Activated T-cell treated with anti-CD3 and anti-CD28 coated beads, Interleukin-2, amount 50 U/mL, for 48 hours (primary cell): ENCODE measurements at places on chromosomes 16 and 17.
A peak's percentile ranks its signal among the peaks of the same experiment; 100 is the strongest.

DNA sequence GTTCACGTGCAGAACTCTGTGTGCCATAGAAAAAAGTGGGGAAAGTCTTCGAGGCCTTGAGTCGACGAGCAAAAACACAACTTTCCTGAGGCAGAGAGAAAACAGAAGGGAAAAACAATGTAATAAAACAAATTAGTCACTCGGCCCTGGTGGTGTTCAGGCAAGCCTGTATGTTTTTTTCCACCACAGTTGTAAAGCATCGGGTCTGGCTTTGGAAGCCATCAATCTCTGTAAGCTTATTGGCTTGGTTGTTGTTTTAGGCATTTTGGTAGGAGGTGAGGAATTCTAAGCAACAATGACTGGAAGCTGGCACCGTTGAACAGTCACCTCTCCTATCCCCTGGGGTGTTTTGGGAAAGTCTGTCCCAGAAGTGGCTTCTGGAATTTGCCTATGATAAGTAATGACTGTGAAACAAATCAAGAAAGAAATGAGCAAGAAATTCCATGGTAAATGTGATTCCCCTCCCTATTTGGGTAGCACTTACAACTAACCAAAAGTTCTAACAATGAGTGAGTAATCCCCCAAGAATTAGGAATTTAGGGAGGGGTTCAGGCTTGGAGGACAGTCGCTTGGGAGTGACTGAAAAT is 2.8 kb downstream of the CDH13 start:
- DNase-seq, result no peak

DNA sequence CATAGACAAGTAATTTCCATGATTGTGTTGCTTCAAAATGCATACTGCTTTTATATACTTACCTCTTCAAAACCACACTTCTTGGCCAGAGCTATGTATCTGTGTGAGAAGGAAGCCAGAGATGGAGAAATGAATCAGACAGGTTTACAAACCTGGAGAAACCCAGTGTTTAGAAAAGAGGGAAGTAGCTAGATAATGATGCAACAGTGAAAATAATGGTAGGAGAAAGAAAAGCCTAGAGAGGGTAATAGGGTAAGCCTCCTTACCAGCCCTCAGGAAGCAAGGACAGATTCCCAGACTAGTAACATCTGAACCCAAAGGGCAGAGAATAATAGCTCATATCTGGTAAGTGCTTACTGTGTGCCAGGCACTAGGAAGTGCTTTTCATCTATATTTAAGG is 250.3 kb upstream of the CDH11 start:
- no peak for DNase-seq

DNA sequence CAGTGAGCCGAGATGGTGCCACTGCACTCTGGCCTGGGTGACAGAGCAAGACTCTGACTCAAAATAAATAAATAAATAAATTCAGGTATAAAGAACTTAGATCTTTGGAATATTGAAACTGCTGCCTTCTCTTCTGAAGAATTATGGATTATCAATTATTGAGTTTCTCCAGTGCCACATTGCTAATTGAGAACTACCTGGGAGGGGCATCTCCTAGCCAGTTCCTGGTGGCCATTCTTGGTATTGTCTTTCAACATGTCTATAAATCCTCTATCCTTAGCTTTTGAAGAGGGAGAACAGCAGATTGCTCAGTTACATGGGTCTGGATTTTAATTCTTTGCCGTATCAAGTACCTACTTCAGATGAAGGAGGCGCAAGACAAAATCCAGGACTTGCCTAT is 29.2 kb downstream of the CALCOCO2 start:
- DNase-seq, result no peak

DNA sequence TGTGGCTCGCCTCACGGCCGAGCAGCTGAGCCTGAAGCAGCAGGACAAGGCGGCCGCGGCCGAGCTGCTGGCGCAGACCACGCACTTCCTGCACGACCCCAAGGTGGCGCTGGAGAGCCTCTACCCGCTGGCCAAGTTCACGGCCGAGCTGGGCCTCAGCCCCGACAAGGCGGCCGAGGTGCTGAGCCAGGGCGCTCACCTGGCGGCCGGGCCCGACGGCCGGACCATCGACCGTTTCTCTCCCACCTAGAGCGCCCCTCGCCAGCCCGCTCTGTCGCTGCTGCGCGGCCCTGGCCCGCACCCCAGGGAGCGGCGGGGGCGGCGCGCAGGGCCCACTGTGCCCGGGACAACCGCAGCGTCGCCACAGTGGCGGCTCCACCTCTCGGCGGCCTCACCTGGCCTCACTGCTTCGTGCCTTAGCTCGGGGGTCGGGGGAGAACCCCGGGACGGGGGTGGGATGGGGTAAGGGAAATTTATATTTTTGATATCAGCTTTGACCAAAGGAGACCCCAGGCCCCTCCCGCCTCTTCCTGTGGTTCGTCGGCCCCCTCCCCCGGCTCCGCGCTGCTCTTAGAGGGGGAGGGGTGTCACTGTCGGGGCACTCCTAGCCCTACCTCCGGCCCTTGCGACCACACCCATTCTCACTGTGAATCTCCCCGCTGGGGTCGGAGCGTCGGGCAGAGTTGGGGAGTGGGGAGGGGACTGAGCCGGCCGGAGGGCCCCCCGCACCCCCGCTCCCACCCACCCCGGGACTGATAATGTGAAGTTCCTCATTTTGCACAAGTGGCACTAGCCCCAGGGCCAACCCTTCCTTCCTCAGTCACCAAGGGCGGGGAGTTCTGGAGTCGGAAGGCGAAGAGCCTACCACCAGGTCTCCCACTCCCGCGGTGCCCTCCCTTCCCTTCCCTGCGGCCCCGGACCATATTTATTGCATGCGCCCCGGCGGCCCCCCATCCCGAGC is 4.0 kb downstream of the HIC1 start:
- peak; percentile 86 for DNase-seq

- DNase-seq, result no peak
Observed at GRCh38 chr17:72466199-72466598, 345.4 kb downstream of the SOX9 start.

GRCh38 chr17:40622509-40622928 is 25.1 kb downstream of the SMARCE1 start:
- no peak for DNase-seq

GRCh38 chr16:9362050-9362449 is 270.6 kb downstream of the HAPSTR1 start:
- DNase-seq, result no peak

DNA sequence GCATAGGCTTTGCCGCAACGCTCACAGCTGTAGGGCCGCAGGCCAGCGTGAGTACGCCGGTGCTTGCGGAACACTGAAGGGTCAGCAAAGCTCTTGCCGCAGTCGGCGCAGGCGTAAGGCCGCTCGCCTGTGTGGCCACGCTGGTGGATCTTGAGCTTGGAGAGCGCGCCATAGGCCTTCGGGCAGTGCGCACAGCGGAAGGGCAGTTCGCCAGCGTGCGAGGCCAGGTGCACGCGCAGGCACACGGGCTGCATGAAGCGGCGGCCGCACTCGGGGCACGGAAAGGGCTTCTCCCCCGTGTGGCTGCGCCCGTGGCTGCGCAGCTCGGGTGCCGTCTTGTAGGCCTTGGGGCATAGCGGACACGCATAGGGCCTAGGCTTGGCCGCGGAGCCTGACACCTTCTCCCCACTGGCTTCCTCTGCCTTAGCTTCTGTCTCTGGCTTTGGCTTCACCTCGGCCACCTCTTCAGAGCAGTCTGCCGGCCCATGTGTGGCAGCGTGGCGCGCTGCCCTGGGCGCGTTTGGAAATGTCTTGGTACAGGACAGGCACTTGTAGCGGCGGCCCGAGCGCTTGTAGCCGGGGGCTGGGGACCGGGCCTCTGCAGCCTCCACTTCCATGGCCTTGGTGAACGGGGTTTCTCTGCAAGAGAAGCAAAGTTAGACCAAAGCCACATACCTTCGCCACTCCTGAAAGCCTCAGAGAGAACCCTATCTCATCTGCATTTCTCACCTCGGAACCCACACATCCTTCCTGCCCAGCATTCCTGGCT is 10.0 kb downstream of the ZNF668 start:
- DNase-seq, result no peak

DNA sequence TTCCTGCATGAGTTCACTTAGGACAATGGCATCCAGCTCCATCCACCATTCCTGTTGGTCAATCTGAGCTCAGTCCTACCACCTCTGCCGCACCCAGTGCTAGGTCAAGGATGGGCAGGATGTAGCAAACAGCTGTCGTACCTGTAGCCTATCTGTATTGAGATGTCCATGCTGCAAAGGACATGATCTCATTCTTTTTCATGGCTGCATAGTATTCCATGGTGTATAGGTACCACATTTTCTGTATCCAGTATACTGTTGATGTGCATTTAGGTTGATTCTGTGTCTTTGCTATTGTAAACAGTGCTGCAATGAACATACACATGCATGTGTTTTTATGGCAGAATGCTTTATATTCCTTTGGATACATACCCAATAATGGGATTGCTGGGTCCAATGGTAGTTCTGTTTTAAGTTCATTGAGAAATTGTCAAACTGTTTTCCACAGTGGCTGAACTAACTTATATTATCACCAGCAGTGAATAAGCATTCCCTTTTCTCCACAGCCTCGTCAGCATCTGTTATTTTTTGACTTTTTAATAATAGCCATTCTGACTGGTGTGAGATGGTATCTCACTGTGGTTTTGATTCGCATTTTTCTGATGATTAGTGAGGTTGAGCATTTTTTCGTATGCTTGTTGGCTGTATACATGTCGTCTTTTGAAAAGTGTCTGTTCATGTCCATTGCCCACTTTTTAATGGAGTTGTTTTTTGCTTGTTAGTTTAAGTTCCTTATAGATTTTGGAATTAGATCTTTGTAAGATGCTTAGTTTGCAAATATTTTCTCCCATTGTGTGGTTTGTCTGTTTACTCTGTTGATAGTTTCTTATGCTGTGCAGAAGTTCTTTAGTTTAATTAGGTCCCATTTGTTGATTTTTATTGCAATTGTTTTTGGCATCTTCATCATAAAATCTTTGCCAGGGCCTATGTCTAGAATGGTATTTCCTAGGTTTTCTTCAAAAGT is 7.2 kb upstream of the MRTFB start:
- no peak for DNase-seq

GRCh38 chr16:55406651-55407050 is 72.3 kb upstream of the MMP2 start:
- no peak for DNase-seq

DNA sequence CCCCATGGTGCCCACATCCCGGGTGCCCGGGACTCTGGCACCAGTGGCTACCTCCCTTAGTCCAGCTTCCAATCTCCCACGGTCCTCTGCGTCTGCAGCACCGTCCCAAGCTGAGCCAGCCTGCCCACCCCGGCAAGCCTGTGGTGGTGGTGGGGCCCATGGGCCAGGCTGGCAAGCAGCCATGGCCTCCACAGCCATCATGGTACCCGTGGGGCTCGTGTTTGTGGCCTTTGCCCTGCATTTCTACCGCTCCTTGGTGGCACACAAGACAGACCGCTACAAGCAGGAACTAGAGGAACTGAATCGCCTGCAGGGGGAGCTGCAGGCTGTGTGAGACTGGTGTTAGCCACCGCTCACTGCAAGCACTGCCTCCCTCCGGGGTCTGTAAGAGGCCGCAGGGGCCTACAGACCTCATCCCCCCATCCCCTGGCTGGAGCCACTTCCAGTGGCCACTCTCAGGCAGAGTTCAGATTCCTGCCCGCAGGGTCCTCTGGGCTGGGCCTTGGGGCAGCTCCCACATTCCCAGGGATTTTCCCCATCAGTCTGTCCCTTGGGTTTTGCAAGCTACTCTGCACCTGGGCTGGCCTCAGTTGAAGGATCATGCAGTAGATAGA is 3.9 kb upstream of the SETD1A start:
- peak; percentile 79 for DNase-seq

DNA sequence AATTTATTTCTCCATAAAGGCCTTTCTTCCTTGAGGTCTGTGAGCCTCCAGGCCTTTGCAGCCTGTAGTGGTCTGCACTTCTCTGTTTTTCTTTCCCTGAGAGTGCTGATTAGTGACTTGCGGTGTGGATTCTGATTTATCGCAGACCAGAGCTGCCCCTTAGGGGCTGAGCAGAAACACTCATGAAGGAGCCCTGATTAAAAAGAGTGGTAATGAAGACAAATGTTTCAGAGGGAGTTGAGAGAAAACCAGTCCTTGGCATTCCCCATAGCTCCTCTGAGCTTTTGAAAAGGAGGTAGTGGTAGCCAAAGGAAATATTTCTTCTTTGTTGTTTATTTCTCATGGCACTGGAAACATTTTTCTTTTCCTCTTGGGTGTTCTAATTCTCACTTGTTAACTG is 268.1 kb upstream of the TBX2 start:
- no peak for DNase-seq

- no peak for DNase-seq
Observed at GRCh38 chr16:78939597-78939996, 660.9 kb downstream of the MAF start.

DNA sequence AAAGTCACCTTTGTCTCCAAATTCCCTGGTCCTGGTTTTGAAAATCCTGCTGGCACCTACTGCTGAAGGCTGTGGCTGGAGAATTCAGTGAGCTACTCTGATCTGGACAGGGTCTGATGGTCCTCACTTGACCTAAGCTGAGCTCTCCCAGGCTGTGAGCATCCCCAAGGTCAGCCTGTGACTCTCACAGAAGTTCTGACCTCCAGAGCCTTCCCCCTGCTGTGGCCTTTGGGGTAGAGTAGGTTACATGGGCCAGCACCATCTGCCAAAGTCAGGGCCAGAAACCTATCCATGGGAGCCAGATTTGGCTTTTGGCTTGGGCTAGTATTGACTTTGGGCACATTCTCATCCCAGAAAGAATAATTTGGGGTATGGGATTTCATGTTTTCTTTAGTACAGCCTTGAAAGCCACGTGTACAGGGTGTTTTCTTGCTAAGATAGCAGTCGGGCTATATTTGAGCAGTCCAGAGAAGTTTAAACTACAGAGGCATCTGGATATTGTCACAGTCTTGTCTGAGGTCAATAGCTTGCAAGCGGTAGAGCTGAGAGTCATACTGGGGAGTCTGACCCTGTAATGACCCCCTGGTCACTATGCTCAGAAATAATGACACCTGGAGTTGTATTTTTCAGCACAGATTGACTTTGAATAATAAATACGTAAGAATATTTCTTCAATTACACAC is 6.2 kb upstream of the AGRP start:
- no peak for DNase-seq

GRCh38 chr16:4067262-4068001 is 48.8 kb downstream of the ADCY9 start:
- DNase-seq, result no peak

GRCh38 chr17:55870044-55870443 is 119.2 kb downstream of the PCTP start:
- DNase-seq, result no peak

- DNase-seq, result no peak
Observed at GRCh38 chr17:2449486-2449885, 48.6 kb upstream of the MNT start.

GRCh38 chr16:81369888-81370504 is 55.2 kb downstream of the GAN start:
- no peak for DNase-seq

- no peak for DNase-seq
Observed at GRCh38 chr16:77955127-77955526, 67.2 kb upstream of the CLEC3A start.

- no peak for DNase-seq
Observed at GRCh38 chr16:49674351-49674851, 181.5 kb downstream of the ZNF423 start.

DNA sequence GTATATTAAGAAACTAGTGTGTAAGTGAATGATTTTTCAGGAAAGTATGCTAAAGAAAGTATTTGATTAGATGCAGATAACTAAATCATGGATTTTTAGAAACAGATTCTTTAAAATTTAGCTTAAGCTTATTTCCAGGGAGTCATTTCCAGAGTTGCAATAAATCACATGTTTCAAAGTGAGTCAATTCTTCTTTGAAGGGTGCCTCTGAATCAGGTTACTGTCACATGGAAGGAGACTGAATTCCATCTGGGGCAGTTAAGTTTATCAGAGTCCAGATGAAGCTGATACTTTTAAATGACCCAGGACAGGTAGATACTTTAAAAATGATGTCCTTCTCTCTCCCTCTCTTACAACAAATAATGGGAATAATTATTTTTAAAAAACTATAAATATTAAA is 5.0 kb downstream of the MFSD11 start:
- no peak for DNase-seq

- DNase-seq, result no peak
Observed at GRCh38 chr16:17397499-17397891, 73.3 kb downstream of the XYLT1 start.
